DMS 273 treated with DMSO at 0.1 percent for 48 hours (cell line): ENCODE measurements at places on chromosomes 3 and 15.

GRCh38 chr3:16765661-16766060, 119.1 kb upstream of the PLCL2 start:
- no peak for DNase-seq

GRCh38 chr3:66479532-66479947, 21.3 kb downstream of the LRIG1 start:
- DNase-seq = no peak

GRCh38 chr15:59456114-59456513, 18.1 kb downstream of the FAM81A start:
- no peak for DNase-seq

GRCh38 chr3:66938338-66938963, 59.7 kb upstream of the KBTBD8 start:
- peak; percentile 1 for DNase-seq

GRCh38 chr15:41954036-41954435, 18.3 kb downstream of the EHD4 start:
- no peak for DNase-seq

DNA sequence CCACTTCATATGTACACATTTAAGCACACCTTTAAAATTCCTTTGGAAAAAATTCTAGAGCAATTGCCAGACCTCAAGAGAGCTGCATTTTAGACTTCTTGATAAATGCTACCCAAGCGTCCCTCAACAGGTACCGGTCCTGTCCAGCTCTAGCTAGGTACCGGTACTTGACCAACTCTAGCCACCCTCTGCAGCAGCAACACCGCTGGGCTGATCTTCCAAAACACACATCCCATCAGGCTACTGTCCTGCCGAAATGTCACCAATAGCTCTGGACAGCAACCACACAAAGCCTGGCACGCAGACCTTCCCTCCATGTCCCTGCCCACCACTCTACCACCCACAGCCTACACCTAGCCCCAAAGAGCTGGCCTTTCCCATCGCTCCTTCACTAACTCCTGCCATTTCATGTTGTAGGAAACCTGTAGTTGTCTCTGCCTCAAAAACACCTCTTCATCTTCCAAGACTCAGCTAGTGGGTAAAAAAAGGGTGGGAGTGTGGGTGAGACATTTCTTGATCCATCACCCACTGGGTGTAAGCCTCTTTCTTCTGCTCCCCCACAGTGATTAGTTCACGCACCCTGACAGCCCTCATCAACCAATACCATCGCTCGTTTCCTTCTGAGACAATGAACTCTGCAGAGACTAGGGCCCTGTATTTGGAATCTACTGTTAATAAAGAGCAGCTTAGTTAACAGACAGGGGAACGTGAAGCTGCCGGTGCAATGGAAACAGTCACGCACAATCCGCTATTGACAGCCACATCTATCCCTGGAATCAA, 6.8 kb downstream of the CHSY1 start:
- no peak for DNase-seq

- peak; percentile 80 for DNase-seq
Observed at GRCh38 chr15:82985688-82986441, at the start of gene RAMAC. Gene RAMAC, plus strand, starts transcription at chr15:82986210. Its CDS starts 2,809 bp downstream, at chr15:82989019.

- DNase-seq = no peak
Observed at GRCh38 chr3:130755666-130756065, 9.0 kb upstream of the PIK3R4 start.

DNA sequence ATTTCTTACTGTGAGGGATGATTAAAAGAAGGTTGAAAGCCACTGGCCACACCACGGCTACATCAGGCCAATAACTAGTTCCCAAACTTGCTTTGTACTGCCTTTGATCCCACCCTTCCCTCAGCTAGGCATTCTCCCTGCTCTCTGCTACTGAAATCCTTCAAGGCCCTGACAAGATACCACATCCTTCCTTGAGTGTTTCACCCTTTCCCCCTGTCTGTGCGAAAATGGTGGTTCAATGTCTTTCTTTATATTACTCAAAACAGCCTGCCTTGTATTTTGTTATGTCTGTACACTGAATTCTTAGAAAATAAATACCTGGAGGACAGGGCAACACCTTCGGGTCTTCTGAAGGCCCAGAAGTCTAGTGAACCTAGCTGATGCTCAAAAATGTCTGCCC, 932 bp upstream of the VPS8 start:
- DNase-seq = no peak

DNA sequence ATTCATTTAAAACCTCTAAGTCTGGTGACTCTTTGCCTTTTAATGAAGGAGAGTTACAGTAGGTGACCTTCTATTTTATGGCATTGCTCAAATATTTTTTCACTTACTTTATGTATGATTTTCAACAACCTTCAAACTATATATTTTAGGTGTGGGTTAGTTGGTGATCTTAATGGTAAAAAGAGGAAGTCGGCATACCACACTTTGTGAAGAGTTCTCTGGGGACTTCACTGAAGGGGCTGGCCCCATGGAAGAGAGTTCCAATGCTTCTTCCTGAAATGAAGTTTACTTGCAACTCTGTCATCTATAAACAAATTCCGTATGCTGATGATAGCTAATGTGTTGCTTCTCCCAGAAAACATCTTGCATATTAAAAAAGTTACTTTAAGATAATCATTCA, 647.0 kb upstream of the SGO1 start:
- DNase-seq = no peak

DNA sequence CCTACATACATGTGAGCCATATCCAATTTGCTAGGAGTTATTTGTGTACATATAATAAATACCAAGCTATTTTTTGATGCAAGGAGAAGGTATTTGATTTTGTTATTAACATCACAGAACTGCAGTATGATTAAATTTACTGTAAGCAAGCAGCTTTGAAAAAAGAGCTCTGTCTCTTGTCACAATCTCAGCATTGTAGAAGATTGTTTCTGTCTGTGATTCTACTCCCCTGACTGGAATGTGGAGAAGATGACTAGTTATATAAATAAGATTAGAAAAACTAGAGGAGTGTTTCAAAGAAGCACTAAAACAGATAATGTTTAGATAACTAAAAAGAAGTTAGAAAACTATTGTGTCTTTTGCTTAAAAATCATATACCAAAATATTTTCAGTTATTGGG, 17.1 kb upstream of the DCBLD2 start:
- DNase-seq = no peak

GRCh38 chr15:40942337-40942854, 10.9 kb upstream of the CHAC1 start:
- DNase-seq = no peak

GRCh38 chr15:62889734-62890505, 152.6 kb upstream of the TPM1 start:
- no peak for DNase-seq

- no peak for DNase-seq
Observed at GRCh38 chr3:138829886-138830510, 4.7 kb downstream of the PIK3CB start.

DNA sequence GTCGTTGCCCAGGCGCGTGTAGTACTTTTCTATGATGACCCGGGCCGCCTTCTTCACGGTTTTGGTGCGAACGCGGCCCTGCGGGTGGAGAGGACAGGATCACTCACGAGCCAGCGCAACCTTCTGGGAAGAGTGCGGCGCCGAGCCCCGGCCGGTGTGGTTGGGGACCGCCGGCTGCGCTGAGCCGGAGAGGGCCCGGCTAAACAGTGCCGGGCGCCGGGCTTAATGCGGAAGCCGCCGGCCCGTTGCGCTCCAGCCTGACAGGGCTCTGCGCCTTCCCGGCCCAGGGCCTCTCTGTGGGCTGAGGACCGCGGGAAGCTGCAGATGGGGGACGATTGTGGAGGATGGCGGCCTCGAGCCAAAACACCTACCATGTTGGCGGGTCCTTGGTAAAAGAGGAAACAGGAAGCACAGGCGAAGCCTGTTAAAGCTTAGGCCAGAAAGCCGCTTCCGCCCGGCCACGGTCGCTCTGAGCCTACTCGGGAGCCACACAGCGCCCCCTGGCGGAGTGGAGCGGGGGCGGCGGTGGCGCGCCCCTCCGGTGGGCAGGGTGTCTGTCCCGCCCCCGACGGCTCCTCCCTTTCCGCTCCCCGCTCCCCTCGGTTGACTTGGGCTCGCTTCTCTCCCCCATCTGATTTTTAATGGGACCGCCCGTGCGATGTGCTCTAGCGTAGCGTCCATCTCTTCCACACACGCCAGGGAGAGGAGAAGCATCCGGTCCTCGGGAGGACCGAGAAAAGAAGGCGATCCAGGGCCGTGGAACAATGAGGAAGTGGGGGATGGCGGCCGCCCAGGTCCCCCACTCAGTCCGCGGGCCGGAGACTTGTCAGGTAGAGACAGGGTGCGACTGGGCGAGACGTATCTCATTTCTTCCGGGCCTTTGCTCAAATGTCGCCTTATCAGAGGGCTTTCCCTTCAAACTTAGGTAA, at the start of gene RPS17:
Gene RPS17 (minus strand): TSS at position 403 of the 929 bp plus-strand sequence. CDS start 29 bp downstream, at position 374.
- DNase-seq = no peak

- DNase-seq = no peak
Observed at GRCh38 chr15:82298520-82298919, 35.9 kb downstream of the SAXO2 start.

DNA sequence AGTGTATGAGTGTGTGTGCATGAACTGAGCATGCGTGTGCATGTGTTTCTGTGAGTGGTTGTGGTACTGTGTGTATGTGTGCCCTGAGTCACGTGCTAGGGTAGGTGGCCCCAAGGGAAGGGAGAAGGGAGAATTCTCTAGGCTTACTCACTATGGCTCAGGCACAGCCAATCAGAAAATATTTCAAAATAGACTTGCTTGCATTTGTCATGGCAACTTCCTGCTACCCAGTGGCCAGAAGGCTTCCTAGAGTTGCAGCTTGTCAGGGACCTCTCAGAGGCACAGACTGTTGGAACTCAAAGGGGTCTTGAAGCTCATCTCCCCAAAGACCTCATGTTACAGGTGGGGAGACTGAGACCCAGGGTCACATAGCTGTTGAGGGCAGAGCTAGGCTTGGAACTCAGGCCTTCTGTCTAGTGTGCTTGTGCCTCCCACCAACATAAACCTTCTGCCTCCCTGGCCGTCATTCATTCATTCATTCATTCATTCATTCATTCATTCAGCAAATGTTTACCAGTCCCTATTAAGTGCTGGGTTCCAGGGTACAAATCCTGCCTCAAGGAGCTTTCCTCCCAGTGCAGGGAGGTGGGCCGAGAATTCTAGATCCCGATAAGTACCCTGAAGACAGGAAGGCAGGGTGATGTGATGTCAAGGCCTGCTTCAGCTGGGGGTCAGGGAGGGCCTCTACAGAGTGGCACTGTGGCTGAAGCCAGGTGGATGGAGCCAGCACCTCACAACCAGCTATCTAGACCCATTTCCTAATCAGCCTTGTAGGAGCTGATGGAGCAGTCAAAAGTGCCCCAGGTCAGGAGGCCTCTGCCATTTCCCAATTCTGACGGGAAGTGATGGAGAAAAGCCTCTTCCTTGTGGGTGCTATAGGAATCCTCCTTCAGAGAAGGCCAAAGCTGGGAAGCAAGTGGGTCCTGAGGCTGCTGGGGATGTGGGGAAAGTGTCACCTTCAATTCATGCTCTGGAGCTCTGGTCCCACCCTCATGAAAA, 10.9 kb upstream of the RFT1 start:
- DNase-seq = no peak

DNA sequence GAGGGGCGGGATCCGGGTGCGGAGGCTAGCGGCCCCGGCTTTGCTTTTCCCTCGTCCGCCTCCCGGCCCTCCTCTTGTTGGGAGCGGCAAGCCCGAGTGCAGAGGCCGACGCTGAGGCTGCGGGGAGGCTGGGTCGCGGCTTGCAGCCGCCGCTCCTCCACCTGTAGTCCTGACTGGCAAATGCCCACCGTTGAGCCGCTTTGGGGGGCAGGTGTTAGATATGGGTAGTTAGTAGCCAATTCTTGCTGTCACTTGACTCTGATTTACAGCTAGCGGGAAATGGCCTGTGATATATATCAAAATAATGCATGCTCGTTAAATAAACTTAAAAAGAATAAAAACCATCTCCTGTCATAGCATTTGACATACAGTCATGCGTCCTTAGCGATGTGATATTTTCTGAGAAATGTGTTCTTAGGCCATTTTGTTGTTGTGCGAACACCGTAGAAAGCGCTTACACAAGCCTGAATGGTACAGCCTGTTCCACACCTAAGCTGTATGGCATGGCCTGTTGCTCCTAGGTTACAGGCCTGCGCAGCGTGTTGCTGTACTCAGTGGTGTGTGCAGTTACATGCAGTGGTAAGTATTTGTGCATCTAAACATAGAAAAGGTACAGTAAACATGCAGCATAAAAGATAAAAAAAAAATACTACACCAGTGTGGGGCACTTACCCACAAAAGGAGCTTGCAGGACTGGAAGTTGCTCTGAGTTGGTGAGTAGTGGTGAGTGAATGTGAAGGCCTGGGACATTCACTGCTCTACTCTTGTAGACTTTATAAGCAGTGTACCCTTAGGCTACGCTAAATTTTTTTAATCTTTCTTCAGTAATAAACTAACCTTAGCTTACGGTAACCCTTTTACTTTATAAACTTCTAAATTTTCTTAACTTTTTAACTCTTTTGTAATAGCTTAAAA, 873 bp downstream of the CAPN7 start:
- DNase-seq = no peak

GRCh38 chr3:28989646-28990089, 291.2 kb upstream of the RBMS3 start:
- DNase-seq = no peak

DNA sequence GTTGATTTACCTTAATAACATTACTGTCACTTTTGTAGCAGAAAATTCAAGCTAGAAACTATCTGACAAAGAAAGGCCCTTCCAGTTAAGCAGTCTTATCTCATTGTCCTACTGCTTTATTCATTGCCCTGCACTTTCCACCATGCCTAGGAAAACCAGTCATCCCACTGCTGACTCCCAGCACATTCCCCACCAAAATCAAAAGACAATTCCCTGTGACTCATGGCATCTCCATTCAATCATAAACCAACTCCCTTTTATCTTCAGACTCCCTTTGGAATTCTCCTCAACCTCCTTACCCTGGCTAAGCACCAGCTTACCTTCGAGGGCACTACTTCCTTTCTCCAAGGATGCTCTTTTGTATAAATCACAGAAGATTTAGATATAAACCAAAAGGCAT, 184.3 kb downstream of the PLCH1 start:
- no peak for DNase-seq

GRCh38 chr3:127152684-127153505, 40.0 kb upstream of the PRR23E start:
- peak; percentile 18 for DNase-seq

DNA sequence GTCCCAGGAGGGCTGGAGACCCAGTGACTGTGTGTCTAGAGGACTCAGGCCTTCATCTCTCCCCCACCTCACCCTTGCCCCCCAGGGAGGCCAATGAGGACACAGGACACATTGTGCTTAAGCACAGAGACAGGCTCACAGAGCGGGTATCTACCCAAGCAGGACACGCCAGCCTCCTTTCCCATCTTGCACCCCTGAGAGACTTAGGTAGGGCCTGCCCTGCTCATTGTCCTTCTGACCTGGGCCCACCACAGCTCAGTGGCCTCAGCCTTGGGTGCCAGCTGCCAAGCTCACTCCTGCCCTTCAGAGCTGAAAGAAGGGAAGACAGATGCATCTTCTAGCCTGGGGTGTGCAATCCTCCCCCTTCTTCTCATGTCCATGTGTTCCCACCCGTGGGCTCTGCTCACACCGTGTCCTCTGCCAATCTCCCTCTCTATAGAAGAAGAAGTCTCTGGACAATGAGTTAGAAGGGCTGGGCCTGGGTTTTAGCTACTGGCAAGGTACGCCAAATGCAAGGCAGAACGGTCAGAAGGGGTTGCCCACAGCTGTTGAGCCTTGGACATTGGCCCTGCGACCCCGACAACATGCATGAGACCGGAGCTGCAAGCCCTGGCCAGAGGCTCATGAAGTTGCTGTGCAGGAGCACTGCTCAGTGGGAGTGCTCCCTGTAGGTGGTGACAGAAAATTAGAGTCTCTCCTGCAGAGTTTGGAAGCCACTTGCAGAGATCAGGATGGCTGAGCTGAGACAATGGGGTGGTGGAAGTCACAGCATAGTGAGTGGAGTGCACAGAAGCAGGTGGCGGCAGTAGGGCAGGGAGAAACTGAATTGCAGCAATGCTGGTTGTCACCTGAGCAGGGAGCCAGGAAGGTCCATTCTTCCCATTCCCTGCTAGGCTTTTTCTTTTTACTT, 32.8 kb downstream of the ACSBG1 start:
- DNase-seq = no peak
